NCI-H2081 treated with DMSO at 0.1 percent for 48 hours (cell line): ENCODE measurements at places on chromosomes 12 and 14.
A peak's percentile ranks its signal among the peaks of the same experiment; 100 is the strongest.

- DNase-seq = no peak
Observed at GRCh38 chr12:55629058-55629841, 7.4 kb upstream of the OR10P1 start.

DNA sequence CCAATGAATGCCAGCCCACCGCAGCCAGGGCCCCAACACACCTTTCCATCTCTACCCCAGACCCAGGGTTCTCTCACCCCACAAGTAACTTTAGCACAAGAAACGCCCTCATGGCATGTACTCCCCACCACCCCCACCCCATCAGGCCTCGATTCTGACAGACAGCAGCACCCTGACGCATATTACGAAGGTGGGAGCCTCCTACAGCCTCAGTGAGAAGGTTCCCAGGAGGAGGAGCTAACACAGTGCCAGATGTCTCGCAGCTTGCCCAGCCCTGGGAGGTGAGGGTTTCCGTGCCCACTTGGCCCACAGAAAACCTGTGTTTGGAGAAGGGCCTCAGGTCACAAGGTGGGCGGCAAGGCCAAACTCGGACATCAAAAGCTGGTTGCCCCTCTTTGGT is 32.4 kb downstream of the CCDC88C start:
- no peak for DNase-seq

DNA sequence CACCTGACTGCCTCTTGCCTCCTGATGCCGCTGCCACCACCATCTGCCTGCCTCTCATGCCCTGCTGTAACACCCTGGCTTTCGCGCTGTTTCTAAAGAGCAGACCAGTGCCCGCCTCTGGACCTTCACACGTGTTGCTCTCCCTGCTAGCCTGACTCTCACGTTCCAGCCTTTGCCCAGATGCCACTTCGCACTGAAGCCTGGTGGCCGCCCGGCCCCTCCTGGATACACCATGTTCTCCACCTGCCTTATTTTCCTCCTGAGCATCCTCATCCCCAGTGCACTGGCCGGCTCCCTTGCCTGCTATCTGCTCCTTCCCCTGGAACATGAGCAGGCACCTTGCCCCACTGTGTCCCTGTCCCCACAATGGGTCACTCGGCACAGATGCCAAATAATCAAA is 146.5 kb downstream of the PIWIL1 start:
- DNase-seq = no peak

DNA sequence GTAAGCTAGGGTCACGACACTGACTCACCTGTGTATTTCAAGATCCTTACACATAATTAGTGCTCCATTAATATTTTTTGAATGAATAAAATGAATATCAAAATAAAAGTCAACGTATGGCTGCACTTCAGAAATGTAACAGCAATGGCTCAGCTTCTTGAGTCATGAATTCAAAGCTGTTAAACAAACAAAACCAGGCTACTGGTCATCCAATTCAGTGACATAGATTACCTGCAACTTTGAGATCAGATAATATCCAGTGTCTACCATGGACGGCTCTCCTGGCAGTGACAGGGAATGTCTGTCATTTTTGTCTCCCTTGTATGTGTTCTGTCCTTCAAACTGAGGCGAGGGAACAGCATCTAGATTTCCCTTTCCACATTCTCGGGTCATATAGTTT is 225.6 kb downstream of the EFCAB11 start:
- no peak for DNase-seq

DNA sequence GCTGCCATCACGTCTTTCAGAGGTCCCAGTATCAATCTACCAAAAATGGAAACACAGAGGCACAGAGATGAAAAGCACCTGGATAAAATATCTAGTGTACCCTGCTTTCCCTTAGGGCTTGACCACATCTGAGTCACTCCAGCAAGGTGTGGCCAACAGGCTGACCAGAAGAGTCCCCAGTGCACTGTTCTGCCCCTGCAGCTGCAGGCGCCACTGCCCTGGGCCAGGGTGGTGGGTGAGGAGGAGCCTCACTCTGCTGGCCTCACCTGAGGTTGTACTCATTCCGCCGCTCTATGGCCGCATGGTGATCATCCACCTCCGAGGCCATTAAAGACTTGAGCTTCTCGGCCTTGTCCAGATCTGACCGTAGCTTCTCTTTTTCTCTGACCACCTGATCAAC is 60.4 kb downstream of the NIN start:
- DNase-seq = no peak

DNA sequence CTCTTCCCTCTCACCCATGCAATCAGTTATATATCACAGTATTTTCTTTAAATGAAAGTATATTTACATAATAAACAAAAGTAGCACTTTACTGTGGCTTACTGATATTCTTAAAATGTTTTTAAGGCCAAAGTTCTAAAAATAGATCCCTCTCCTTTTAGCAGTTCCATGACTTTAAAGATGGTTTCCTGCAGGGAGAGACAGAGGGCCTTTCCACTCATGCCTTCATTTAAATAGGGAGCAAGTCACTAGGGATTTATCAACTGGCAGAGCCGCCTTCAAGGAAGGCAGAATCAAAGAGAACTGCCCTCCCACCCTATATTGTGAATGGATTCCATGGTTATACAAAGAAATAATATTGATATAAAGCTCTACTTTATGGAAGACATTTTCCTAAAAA is 55.5 kb downstream of the DUSP16 start:
- no peak for DNase-seq

DNA sequence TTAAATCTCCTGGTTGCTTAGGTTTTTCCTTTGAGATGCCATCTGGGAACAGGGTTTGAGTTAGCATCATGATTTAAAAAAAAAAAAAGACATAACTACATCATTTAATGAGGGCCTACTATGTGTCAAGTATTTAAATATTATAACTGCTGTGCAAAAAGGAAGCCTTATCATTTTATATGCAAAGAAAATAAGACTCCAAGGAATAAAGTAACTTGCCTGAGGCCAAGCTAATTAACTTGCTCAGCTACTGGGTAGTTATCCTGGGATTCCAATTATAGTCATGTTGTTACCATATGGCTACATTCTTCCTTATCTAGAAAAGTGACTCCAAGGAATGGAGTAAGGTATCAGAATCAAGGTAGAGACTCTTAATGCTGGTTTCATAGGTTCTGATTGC is 123.5 kb downstream of the SLC41A2 start:
- no peak for DNase-seq

DNA sequence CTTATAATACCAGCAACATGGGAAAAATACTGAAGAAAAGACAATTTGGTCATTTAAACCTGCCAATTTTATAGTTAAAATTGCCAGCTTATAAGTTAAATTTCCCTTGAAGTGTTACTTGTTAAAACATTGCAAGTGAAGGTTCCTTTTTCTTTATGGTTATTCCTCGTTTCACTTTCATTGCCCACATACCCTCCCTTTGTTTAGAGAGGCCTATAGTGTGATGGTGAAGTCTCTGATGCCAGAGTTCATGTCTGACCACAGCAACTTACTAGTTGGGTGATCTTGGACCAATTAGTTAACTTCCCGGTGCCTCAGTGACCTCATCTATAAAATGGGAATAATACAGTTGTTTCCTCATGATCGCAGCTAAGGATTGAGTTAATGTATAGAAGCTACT is 173.5 kb downstream of the ANO6 start:
- no peak for DNase-seq

DNA sequence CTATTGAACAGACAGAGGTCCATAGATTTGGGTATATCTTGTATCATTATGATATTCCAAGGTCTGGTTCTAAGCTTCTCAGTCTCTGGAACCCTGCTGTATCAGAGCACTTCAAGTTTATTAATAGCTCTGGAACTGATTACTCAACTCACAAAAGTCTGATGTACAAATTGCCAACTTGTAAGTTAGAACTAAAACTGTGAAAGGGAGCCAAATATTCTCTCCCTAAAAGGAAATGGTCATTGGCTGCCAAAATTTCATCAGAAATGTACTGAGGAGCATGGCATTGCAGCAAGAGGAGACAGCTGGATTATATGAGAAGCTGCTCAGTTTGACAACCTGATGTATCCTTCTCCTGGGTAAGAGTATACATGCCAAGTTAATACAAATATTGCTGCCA is 828.8 kb upstream of the SEL1L start:
- no peak for DNase-seq

GRCh38 chr12:93589081-93589480 is 16.6 kb downstream of the SOCS2 start:
- DNase-seq = no peak

GRCh38 chr14:33114331-33114730 is 175.7 kb downstream of the NPAS3 start:
- no peak for DNase-seq

GRCh38 chr12:91801048-91801447 is 344.6 kb downstream of the BTG1 start:
- DNase-seq = no peak

DNA sequence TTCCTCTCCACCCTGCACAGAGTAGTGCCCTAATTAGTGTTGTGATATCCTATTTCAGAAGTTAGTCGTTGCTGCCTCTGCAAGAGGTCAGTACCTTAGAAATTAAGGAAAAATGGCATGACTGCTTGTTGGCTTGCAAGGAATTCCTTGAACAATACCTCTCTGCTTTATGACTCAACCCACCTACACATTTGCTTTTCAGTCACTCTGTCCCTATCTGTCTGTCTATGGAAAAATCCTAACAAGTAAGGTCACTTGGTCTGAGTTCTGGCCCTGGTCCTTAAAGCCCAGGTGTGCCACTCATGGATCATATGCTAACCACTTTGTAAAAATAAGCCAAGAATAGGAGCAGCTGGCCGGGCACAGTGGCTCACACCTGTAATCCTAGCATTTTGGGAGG is 116.4 kb upstream of the ATF1 start:
- no peak for DNase-seq

GRCh38 chr12:120406069-120406468 is 31.8 kb upstream of the COX6A1 start:
- no peak for DNase-seq

DNA sequence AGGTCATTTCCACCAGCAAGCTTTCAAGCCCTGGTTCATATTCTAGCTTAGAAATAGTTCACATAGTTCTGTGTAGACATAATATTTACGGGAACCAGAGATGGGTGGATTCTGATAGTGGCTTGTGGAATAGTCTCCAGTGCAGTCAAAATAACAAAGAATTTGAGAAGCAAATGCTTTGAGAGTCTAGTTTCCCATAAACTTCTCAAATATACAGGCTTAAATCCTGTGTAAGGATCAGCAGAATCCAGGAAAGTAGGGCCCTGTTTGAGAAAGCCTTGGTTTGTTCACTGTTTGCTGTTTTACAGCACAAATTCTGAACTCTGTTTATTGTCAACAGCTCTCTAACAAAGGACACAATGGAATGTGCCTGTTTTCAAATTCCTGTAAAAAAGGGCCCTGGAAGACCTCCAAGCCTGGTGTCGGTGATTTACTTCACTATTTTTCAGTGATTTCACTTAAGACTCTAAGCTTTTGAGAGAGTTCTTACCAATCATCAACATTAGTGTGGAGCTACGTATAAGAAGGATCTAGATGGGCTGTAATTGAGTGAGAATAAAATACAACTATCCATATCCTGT is 11.4 kb upstream of the FOS start:
- DNase-seq = no peak

GRCh38 chr14:77040741-77041653 is 12.5 kb upstream of the IRF2BPL start:
- DNase-seq = peak; percentile 74

- no peak for DNase-seq
Observed at GRCh38 chr12:54418441-54419087, 502 bp downstream of the ITGA5 start.

DNA sequence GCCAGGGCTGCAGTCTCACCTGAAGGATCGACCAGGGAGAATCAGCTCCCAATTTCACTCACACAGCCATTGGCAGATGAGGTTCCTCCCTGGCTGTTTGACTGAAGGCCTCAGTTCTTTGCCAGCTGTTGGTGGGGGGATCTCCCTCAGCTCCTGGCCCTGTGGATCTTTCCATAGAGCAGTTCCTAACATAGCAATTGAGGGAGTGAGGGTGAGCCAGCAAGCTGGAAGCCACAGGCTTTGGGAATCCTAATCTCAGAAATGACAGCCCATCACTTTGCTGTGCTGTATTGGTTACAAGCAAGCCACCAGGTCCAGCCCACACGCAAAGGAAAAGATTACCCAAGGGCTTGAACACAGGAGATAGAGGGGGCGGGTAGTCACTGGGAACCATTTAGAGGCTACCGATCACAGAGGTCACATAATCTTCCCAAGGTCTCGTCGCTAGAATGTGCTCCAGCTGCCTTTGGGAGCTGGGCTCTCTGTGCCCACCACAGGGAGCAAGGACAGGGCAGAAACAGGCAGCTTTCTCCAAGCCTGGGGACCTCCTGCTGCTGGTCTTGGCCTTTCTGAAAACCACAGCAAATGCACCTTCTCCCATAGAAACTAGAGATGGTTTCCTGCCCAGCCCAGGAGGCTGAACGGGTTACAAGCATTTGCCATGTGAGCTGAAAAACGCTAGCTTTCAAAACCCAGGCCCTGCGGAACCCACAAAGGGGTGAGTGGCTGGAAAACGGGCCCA is 4.6 kb upstream of the OTUB2 start:
- no peak for DNase-seq

DNA sequence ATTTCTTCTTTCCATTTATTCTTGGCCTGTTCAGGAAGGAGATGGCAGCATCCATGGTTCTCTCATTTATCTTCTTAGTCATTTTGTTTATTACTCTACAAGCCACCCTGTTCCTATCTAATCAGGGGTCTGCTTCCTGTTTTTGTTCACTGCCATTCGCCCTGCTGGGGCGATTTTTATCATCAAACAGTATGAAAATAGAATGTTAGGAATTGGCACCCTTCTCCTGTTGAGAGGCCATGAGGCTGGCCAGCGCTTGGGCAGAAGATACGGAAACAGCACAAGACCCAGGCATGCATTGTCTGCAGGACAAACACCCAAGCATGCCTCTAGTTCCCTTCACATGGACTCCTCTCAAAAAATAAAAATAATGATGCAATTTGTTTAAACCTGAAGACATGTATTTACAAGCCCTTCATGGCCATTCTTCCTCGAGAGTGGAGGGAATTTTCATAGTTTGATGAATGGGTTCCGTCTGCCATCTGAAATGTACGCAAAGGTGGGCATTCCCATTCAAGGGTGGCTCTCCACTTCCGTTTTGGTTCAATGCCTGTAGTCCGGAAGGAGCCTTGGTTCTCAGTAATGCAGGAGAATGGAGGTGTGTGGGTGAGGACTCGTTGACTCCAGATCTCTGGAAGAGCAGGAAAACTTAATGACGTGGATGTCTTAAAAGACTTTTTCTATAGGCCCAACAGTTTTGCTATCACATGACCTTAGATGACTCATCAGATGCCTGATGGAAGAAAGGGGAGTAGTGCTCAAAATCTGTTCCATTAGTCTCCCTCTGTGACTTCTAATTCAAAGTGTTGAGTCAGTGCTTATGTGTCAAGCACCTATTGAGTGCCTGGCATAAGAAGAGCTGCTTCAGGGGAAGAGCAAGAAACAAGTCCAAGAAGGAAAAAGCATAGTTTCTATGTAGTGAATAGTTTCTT is 252.4 kb upstream of the TBX3 start:
- DNase-seq = no peak

- no peak for DNase-seq
Observed at GRCh38 chr12:124910561-124911478, 3.6 kb downstream of the UBC start.

DNA sequence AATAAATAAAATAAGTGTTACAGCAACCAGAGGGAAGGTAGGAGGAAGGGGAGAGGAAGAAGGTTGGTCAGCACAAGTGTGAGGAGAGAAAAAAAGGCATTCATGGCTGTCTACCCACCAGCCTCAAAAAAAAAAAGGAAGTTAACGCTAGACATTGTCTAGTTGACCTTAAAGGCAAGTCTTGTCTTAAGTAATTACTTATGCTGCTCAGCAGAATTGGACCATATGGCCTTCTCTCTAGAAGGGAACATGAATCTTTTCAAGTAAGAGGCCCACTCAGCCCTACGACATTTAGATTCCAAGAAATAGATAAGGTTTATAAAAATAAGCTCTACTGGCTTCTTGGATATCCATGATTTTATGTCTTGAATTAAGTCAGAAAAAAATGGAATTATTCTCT is 172.7 kb downstream of the ETNK1 start:
- DNase-seq = no peak
